ENCODE measurements at places on chromosomes 5 and 9. TPM values are rescaled to one million over a fixed set of nuclear protein-coding genes. Genes with fewer than 3 reads are reported as not detected.

The BASP1 gene
- total RNA-seq, result 31.1 TPM

The BTNL3 gene
- not detected for total RNA-seq

The STKLD1 gene
- 1.2 TPM for total RNA-seq

The DMRT3 gene
- not detected for total RNA-seq

The ZDHHC11 gene
- 12.6 TPM for total RNA-seq

The PAEP gene
- not detected for total RNA-seq

All from upper lobe of right lung (tissue), 1 donor.